Upper lobe of left lung (tissue), 6 donors: ENCODE measurements at places on chromosomes 1 and 21.

GRCh38 chr1:56137521-56138505 lies 441.6 kb downstream of the PLPP3 start:
- DNase-seq = no peak

GRCh38 chr1:104765085-104765484 lies 1015.4 kb downstream of the AMY1C start:
- no peak for DNase-seq

GRCh38 chr1:107181253-107181969 lies 40.6 kb downstream of the NTNG1 start:
- no peak for DNase-seq

- DNase-seq = no peak
Observed at GRCh38 chr1:51326839-51327238, 3.5 kb downstream of the TTC39A start.
